ENCODE measurements at places on chromosomes 1 and 21. TPM values are rescaled to one million over a fixed set of nuclear protein-coding genes. Genes with fewer than 3 reads are reported as not detected.
A peak's percentile ranks its signal among the peaks of the same experiment; 100 is the strongest.

GRCh38 chr1:227654858-227655752 is 80.0 kb downstream of the JMJD4 start:
- DNase-seq: no peak

- DNase-seq: no peak
Measured at GRCh38 chr1:22292011-22292788, 149.3 kb upstream of the WNT4 start.

HAO2 gene
- not detected for total RNA-seq

GRCh38 chr1:7252411-7253117 is 467.3 kb downstream of the CAMTA1 start:
- no peak for DNase-seq

DNA sequence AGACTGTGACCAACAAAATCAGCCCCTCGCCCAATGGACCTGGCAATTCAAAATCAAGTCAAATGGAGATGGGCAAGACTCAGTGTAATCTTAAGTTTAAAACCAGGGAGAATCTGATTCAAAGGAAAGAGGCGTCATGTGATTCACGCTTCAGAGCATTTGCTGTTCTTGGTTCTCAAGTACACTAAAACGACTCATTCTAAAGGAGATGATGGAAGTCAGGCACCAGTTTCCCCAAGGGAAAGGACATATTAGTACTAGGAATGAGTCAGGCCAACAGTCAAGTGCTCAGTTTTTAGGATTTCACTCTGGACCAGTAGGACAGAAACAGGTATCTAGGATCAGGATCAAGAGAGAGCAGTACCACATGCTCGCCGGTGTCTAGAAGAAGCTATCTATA is 429.6 kb downstream of the PLPP3 start:
- DNase-seq: peak; percentile 59

GRCh38 chr1:107139833-107140702 is 771 bp upstream of the NTNG1 start:
- DNase-seq: peak; percentile 87

ATP1A4 gene
- not detected for total RNA-seq

PRKCZ gene
- 0.63 TPM for total RNA-seq

DNA sequence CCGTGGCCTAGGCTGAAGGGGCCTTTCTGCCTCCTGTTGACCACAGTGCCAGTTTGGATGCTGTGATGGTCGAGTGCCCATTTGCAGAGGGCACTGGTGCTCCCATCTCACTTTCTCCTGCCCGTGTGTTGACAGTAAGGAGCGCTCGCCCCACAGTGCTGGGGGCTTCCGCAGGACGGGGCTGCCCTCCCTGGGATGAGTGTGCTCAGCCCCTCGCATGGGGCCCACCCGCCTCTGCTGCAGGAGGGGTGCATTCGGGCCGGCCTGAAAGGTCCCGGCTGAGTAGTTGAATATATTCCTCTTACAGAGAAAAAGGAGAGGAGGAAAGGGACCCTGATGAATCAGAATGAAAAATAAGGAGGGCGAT is 37.3 kb downstream of the NTPCR start:
- no peak for DNase-seq

GRCh38 chr21:41670056-41670805 is 96.6 kb downstream of the RIPK4 start:
- no peak for DNase-seq

DNA sequence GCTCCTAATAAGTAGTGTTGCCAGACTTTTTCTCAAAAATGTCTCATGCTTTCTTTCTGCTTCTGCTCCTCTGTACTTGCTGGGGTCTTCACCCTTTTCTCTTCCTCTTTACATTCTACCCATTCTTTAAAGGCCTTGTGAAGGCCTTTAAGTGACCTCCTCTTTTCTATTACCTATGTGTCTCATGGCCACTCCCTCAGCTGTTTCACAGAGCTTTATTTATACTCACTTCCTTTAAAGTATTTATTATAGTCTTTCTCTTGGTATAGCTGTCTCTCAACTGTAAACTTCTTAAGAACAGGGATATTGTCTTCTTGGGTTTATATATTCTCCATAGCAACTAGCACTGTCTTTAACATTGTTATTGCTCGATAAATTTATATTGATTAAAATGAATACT is 792 bp downstream of the GOLPH3L start:
- peak; percentile 3 for DNase-seq

- peak; percentile 37 for DNase-seq
Measured at GRCh38 chr21:16454399-16454798, 724.6 kb downstream of the USP25 start.

DNA sequence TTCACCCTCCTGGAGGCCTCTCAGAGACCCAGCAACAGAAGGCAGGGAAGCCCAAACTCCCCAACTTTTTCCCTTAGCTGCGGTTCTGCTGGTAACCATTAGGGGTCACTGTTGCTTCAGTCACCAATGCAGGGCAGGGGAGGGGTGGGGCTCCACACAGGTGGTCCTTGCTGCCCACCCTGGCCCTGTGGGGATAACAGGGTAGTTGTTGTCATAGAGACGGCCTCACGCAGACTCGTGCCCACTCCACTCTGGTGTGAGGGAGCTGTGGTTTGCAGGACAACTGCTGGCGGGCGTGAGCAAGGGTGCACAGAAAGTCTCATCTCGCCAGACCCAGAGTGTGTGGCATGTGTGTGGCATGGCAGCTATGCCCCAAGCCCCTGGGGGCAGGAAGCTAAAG is 19.9 kb downstream of the INSRR start:
- DNase-seq: peak; percentile 34

GRCh38 chr1:59233444-59233843 is 63.5 kb upstream of the FGGY start:
- DNase-seq: no peak

DNA sequence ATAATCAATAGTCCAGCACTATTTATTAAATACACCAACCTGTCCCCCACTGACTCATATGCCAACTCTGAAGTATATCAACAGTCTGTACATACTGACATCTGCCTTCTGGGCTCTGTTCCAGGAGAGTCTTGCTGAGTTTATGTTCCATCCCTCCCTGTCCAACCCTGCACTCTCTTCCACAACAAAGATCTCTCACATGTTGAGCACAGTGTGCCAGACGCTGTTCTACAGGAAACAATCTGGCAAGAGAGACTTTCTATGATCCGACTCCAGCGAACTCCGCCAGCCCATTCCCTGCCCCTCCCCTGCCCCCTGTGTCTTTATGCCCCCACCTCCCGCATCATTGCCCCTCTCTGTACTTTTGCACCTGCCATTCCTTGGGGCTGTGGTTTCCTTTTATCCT is 3.4 kb downstream of the LACTBL1 start:
- DNase-seq: peak; percentile 47

GRCh38 chr1:109764561-109765482 is 1.1 kb upstream of the EPS8L3 start:
- no peak for DNase-seq

ZNF672 gene
- 13.8 TPM for total RNA-seq

AMY1C gene
- total RNA-seq: not detected

XCL2 gene
- not detected for total RNA-seq

DNA sequence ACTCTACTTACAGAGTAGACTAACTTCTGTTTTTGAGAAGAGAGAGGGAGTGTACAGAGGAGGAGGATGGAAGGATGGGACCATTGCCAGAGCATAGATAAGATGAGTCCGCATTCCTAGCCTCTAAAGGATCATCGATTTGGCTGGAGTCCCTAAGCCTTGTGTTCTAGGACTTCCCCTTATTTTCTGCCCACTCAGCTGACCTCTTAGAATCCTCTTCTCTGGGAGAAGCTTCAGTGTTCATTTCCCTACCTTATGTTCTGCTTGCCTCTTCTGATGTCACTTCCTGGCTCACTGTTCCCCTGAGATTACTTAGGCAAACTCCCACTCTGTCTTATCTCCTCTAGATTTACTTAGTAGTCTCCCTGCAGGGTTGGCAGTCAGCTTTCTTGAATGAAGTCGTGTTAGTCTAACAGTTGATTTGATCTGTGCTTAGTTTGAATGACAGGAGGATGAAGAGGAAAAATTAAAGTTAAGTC is 156.7 kb downstream of the SYT2 start:
- peak; percentile 50 for DNase-seq

LHX8 gene
- not detected for total RNA-seq

DNA sequence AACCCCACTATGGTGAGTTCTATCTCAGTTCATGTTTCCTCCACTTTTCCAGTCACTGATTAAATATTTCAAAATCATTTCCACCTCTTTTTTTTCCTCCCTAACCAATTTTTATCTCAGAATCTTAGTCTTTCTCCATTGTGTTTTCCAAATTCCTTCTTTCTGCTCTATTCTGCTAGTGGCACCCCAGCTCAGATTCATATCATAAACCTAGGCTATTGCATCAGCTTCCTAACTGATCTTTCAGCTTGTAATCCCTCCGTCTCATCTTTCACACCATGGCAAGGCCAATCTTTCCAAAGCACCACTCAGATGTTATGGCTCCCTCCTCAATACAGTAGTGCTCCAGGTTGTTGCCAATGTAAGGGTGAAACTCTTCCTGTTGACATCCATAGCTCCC is 631.9 kb downstream of the PLPP3 start:
- DNase-seq: no peak

Data from GM23248 (cell line).